Stimulated activated CD8-positive, alpha-beta memory T cell treated with anti-CD3 and anti-CD28 coated beads, Interleukin-2, amount 100 ng/mL, for 1 hour (primary cell): ENCODE measurements at places on chromosomes 3 and 15.

DNA sequence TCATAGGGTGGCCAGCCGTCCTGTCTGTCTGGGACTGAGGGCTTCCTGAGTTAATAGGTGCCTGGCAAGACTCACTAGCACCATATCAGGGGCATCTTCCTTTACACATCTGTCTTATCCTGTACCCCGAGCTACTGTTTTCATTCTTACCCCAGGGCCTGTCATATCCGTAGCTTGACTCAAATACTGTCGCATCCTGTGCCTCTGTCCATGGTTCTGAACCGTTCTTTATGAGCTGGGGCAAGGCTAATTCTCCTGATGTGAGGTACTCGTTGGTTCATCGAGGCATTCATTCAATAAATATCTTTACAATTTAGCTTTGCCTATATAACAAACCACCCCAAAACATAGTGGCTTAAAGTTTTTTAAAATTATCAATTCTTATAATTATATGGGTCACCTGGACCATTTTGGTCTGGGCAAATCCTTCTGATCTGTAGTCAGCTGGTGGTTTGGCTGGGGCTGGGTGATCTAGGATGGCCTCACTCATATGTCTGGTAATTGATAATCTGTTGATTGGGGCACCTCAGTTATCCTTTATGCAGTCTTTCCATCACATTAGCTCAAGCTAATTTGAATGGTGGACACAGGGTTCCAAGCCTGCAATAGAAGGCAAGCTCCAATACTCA lies 121.2 kb downstream of the TLE3 start:
- peak; percentile 15 for DNase-seq

GRCh38 chr15:66862940-66863335 lies 160.9 kb downstream of the SMAD6 start:
- peak; percentile 42 for DNase-seq

GRCh38 chr3:155323063-155323666 lies 29.7 kb upstream of the STRIT1 start:
- DNase-seq = no peak

- no peak for DNase-seq
Observed at GRCh38 chr3:99817047-99817436, 620 bp upstream of the CMSS1 start.

DNA sequence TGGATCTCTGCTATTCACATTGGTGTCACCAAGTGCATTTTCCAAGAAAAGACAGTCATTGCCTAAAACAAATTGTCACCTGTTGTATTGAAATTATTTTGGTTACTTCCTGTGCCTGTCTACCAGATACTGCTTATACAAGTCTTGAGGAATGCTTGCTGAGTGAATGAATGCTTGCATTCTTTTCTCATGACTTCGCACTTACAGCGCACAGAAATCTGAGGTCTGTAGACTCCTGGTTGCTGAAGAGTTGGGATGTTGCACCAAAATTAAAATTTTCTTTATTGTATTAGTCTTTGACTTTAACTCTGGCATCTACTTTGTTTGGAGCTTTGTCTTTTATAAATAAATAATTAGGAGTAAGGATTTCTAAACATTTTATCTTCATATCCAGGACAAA lies 28.4 kb downstream of the SH3GL3 start:
- DNase-seq = no peak

DNA sequence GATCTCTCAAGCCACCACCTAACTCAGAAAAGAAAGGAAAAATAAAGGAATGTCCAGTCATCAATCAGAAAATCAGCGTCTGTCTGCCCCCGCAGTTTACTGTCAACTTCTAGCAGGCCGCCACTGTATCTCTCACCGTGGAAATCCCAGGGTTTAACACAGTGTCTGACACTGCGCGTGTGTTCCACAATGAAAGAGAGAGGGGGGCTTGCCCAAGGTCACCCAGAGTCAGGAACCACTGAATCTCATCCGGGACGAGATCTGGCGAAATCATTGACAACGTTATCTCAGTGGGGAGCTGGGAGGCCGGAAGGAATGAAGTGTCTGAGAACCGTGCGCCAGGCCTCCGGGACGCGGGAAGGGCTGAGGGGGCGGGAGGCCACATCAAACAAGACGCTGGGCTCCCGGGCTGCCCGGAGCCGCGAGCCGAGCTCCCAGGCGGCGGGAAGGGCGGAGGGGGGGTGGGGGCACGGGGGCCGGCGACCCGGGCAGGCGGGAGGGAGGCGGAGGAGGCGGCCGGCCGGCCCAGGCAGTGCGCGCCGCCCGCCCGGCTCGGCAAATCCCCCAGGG lies 2.2 kb upstream of the HES1 start:
- no peak for DNase-seq
